ENCODE measurements at places on chromosomes 3 and 15.

- no peak for DNase-seq
Measured at GRCh38 chr15:101187820-101188636, 63.8 kb downstream of the CHSY1 start.

DNA sequence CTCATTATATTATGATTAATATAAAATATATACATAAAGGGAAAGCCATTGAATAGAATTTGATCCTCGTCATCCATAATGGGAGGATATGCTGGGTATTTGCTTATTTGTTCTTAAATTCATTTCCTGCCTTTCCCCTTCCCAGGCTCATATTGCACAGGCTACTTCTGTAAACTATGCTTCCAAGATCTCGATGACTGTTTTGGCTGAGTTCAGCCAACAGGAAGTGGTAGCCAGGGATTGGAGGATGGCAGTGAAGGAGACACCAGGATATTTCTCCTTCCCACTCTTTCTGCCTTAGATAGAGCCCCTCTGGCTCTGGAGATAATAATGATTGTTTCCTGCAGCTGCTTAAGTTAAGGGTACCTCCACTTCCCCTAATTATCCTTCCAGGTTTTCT, 44.3 kb upstream of the DYNC1LI1 start:
- no peak for DNase-seq

DNA sequence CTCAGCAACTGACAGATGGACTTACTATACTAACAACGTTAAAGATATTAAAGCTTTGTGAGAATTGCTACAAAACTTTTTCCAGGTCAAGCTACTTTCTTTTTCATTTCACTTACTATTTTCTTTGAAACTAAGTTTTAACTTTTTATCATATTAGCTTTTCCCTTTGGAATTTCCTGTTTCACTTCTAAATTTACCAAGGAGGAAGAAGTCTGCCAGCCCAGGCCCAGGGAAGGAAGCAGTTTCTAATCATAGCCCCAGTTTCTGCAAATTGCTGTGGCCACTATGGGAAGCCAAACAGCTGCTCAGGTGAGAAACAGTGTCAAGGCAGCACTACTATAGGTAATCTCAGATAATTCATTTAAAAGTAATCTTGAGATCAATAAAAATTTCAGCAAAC, 18.4 kb downstream of the CYFIP1 start:
- no peak for DNase-seq

DNA sequence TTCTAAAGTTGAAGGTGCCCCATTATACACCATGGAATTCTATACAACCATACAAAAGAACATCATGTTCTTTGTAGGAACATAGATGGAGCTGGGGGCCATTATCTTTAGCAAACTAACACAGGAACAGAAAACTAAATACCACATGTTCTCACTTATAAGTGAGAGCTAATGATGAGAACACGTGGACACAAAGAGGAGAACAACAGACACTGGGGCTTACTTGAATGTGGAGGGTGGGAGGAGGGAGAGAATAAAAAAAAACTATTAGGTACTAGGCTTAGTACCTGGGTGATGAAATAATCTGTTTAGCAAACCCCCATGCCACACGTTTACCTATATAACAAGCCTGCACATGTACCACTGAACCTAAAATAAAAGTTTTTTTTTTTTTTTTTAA, 342.7 kb downstream of the PLCL2 start:
- DNase-seq: no peak

GRCh38 chr3:129448186-129448895, 8.3 kb downstream of the IFT122 start:
- DNase-seq: no peak

GRCh38 chr15:68620721-68621527, 42.1 kb downstream of the CORO2B start:
- DNase-seq: no peak

DNA sequence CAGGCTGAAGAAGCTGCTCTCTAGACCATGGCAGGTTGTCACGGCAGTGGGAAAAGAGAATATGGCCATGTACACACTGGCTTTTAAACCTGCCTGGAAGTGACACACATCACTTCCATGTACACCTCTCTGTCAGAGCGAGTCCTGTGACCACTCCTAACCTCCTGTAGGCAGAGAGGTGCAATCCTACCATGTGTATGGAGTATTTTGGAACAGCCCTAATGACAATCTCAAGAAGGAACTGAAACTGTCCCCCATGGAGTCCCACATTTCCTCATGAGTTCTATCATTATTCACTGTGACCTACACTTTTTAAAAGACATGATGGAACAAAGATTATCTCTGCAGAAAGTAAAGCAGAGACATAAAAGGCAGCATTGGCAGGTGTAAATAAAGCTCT, 153.4 kb upstream of the PFN2 start:
- no peak for DNase-seq

- peak; percentile 18 for DNase-seq
Measured at GRCh38 chr15:78065284-78065872, 12.1 kb downstream of the TBC1D2B start.

GRCh38 chr3:45994419-45995235, 997 bp downstream of the FYCO1 start:
- DNase-seq: peak; percentile 22

DNA sequence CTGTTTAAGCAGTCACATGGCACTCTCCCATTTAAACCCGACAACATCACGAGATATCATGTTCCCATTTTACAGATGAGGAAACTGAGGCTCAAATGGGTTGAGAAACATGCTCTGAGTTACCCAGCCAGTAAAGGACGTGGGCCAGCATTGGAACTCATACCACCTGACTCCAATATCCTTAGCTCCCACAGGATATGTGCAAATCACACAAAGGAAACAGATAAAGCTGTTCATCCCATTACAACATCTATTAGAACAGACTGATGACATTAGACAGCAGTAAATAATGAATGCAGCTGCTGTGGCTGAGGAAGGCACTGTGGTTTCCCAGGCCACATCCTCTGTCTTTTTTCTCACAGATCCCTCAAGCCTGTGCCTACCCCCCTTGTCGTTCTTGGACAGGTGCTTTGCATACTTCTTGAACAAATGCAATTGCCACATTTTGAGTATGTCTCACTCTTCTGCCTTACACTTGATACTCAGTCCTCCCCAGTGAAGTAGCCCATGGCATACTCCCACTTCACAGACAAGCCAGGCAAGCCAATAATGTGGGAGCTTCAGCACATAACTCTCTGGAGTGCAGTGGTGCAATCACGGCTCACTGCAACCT, 17.7 kb downstream of the FRMD4B start:
- no peak for DNase-seq

DNA sequence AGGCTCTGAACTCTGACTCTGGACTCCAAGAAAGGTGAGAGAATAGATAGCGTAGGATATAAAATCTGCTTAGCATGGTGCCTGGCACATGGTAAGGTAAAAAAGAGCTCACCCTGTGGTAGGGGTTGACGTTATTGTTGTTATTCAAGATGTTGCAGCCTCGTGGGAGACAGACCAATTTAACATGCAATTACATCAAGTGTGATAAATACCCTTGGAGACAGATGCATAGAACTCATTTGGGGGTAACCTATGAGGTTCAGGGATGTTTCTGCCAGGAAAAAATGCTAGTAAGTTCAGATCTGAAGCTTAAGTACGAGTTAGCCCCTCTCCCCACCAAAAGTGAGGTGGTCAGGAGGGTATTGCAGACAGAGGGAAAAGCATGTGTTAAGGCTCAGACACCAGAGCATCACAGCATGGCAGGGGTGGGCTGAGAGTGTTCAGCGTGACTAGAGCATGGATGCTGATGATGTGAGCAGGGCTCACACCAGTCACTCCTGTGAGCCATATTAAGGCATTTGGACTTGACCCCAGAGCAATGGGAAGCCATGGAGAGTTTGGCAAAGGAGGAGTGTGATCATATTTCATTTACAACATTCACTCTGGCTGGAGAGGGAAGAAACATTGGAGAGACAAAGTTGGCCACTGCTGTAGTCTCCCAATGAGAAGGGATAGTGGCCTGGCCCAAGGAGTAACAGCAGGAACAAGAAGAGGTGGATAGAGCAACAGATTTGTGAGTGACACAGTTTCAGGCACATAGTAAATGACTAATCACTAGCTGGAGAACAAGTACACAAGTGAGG, 181.0 kb downstream of the UACA start:
- no peak for DNase-seq

- DNase-seq: peak; percentile 51
Measured at GRCh38 chr15:34018021-34018645, 20.9 kb downstream of the AVEN start.

DNA sequence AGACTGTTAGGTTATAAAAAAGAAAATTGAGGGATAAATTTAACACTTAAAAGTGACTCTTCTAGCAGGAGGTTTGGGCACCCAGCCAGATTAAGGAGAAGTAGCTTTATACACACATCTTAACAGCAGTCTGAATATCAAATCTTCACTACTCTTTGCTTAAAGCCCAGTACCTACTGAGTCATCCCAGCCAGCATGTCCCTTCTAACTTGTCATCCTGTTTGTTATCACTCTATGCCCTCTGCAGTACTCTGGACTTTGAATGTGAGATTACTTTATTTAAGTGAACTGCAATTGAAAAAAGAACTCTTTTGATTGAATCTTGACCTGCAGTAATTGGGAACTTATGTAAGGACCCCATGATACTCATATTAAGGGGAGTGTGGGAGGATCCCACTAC, 77.6 kb downstream of the FHIT start:
- DNase-seq: no peak

- DNase-seq: no peak
Measured at GRCh38 chr3:119659606-119660291, 640 bp downstream of the POPDC2 start.

GRCh38 chr3:7144697-7145308, 283.9 kb downstream of the GRM7 start:
- no peak for DNase-seq

DNA sequence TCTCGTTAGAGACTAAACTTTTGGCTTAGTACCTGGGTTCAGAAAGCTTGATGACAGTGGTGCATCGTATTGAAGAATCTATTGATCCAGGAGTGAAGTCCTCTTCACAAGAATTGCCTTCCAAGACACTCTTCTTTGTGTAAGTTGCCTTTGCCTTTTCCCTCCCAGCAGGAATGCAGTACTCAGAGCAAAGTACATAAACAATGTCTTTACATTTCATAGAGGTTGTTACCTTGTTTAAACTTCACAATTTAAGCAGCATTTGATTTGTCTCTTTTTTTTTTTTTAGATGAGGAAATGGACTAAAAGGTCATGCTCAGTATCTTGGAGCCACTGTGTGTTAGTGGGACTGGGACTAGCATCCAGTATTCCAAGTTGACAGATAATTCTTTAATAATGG, 9.9 kb downstream of the RAB7A start:
- DNase-seq: no peak

GRCh38 chr15:84946772-84947489, 34.7 kb upstream of the PDE8A start:
- no peak for DNase-seq

- no peak for DNase-seq
Measured at GRCh38 chr3:194661946-194662345, 10.0 kb downstream of the LSG1 start.

DNA sequence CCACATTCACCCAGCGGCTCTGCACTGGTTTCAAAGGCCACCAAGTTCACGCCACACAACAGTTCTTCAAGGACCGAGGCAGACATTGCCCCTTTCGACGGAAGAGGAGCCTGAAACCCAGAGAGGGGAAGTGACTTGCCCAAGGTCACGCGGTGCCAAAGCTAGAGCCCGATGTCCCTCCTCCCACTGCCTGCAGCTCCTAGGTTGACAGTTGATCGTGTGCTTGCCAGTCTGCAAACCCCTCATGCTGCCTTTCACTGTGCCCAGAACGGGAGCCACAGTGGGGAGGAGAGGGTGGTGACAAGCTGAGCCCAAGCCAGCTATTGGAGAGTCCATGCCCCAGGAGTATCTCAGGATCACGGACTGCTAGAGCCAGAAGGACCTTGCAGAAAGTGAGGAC, 230.9 kb downstream of the XXYLT1 start:
- no peak for DNase-seq

- no peak for DNase-seq
Measured at GRCh38 chr15:77627067-77627466, 5.6 kb downstream of the LINGO1 start.

DNA sequence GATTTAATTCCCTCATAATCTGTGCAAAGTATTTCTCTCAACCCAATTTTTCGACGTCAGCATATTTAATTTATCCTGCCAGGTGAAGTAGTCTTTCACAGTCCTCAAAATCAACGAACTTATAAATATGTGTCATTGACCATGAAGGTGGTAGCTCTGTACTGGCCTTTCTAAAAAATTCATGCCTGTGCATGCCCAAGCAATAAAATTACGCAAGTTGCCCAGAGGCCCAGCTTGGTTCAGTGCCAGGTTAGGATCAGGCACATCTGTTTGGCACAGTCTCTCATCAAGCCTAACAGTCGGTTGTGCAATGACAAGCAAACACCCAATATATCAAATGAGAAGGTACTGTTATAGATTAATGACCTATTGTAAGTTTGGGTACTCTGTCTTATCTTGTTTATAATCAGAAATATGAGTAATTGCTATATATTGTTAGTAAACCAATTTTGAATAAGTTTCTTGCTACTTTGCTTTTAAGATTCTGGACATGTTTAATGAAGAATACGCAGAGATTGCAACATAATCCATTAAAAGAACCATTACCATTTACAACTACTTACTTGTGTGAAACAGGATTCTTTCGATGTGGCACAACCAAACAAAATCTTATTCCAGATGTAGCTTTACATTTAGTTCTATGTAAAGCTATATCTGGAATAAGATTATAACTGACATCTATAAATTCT, 159.0 kb upstream of the IL12A start:
- no peak for DNase-seq

Data from T-helper 1 cell (primary cell).